Kidney (tissue), 22 donors: ENCODE measurements at places on chromosomes 7 and 10.

DNA sequence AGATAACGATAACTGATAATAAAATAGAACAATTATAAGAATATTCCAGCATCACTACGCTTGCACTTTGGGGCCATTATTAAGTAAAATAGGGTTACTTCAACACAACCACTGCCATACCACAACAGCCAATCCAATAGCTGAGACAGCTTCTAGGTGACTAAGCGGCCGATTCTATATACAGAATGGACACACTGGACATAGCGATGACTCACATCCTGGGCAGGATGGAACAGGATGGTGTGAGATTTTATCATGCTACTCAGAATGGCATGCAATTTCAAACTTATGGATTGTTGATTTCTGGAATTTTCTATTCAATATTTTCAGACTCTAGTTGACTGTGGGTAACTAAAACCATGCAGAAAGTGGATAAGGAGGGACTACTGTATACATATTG, 920.9 kb downstream of the LRMDA start:
- DNase-seq = no peak

- DNase-seq = no peak
Observed at GRCh38 chr7:55400191-55400590, 35.1 kb downstream of the LANCL2 start.

GRCh38 chr10:43628956-43629355, 19.7 kb downstream of the ZNF32 start:
- DNase-seq = no peak

- DNase-seq = peak; percentile 73
Observed at GRCh38 chr10:101285519-101286070, 56.3 kb upstream of the LBX1 start.

GRCh38 chr10:75487755-75488125, 56.3 kb downstream of the LRMDA start:
- no peak for DNase-seq

- no peak for DNase-seq
Observed at GRCh38 chr10:97548828-97549455, 23.6 kb upstream of the ANKRD2 start.

- DNase-seq = no peak
Observed at GRCh38 chr7:91030680-91031380, 233.4 kb upstream of the FZD1 start.

GRCh38 chr10:1188558-1189135, 132.5 kb downstream of the WDR37 start:
- no peak for DNase-seq

- DNase-seq = peak; percentile 36
Observed at GRCh38 chr10:87771871-87772500, 46.0 kb downstream of the ATAD1 start.

DNA sequence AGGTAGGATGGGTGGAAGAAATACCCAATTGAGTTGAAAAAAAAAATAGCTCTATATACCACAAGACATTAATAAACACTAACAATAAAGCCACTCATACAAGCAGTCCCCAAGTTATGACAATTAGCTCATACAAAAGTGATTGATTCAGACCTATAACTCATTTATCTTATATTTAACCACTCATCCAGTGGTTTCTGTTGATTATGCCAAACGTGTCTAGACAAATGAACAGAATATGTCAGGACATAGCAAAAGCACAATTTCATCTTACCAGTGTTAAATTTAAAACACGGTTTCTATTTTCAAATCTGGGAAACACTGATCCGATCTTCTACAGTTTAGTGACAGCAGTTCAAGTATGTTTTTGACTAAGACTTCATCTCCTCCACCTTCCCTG, 17.0 kb downstream of the ABI1 start:
- DNase-seq = no peak

DNA sequence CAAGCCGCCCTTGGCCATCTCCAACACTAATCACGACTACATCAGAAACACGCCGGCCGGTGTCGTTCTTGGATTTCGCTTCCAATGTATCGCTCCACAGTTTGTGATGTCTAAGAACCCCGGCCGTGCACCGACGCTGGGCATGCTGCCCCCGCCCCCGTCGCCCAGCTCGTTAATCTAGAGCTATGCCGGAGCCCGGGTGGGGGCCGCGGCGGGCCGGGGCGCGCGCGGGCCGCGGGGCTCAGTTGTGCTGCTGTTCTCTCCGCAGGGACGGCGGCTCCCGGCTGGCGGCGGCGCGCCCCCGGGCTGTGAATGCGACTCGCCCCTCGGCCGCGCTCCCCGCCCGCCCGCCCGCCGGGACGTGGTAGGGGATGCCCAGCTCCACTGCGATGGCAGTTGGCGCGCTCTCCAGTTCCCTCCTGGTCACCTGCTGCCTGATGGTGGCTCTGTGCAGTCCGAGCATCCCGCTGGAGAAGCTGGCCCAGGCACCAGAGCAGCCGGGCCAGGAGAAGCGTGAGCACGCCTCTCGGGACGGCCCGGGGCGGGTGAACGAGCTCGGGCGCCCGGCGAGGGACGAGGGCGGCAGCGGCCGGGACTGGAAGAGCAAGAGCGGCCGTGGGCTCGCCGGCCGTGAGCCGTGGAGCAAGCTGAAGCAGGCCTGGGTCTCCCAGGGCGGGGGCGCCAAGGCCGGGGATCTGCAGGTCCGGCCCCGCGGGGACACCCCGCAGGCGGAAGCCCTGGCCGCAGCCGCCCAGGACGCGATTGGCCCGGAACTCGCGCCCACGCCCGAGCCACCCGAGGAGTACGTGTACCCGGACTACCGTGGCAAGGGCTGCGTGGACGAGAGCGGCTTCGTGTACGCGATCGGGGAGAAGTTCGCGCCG, 1.9 kb downstream of the VWC2 start:
- DNase-seq = peak; percentile 57

GRCh38 chr10:31928549-31929260, at the start of gene ARHGAP12:
Gene ARHGAP12, minus strand, starts transcription at chr10:31928831. Its CDS starts 19,976 bp downstream, at chr10:31908855.
- DNase-seq = peak; percentile 95

DNA sequence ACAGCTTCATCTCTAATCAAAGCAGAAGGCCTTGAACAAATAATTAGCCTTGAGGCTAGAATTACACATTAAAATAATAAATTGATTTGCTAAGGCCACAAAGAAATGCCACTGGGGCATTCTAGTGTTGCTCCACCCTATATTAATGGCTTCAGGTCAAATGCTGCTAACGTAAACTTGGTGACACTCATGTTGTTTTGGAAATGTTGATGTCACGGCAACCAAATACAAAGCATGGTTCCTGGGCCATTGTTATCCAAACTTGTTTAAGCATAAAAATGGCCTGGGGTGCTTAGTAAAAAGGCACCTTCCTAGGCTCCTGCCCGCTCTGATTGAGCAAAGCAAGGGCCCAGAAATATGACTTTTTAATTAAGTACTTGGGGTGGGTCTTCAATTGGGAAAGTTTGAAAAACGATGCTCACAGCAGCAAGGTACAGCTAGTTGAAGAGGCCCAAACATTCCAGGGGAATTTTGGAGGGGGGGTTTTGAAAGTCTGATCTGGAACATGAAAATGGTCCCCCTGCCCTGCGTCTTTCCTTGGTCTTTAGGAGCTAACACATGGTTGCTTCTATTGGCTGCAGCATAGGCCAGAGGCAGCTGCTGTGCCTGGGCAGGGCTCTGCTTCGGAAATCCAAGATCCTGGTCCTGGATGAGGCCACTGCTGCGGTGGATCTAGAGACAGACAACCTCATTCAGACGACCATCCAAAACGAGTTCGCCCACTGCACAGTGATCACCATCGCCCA, 67.8 kb downstream of the ABCC2 start:
- DNase-seq = peak; percentile 65

DNA sequence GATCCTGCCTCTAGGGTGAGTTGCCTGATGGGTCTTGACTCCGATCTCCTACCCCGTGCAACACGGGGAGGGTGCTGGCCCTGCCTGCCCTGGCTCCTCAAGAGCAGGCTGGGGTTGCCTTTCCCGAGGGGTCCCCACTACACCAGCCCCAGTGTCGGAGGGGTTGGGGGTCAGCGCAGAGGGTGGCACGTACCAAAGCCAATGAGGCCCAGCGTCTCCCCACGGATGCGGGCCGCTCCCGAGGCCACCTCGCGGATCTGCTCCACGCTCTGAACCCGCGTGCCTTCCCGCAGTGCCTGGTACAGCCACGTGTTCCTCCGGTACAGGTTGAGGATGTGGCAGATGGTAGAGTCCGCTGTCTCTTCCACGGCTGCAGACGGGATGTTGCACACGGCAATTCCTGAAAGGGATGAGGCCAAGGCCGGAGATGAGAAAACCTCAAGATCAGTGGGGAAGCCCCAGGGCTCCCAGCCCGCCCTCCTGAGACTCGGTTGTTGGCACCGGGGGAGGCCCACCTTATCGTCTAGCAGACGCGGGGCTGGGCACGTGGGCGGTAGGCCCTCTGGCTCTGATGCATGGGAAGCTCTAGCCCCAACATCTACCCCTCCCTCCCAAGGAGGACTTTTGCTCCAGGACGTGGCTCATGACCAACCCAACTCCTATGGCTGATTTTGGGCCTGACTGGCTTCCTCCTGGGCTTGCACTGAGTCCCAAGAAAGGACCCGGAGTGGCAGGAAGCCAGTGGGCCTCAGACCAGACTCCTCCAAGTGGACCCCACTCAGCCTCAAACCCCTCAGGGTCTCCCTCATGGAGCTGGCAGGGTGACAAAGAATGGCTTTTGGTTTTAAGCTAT, 56.1 kb downstream of the ZRANB1 start:
- DNase-seq = no peak

GRCh38 chr10:97805096-97805884, 33.5 kb upstream of the SFRP5 start:
- DNase-seq = peak; percentile 28

DNA sequence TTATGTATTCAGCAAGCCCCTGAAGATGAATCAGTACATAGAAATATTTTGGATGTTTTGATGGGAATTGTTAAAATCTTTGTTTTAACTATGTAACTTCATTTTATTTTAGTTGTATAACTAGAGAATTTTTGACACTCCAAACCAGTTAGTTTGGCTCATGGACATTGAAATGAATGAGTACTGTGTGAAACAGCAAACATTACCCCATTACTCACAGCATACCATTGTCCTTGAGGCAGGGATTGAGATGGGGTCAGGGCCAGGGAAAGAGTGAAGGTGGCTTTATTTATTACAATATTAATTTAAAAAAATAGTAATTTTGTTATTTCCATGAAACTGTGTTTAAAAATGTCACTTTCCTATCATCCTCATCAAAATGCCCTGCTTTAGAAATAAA, 4.8 kb upstream of the BMPER start:
- no peak for DNase-seq

DNA sequence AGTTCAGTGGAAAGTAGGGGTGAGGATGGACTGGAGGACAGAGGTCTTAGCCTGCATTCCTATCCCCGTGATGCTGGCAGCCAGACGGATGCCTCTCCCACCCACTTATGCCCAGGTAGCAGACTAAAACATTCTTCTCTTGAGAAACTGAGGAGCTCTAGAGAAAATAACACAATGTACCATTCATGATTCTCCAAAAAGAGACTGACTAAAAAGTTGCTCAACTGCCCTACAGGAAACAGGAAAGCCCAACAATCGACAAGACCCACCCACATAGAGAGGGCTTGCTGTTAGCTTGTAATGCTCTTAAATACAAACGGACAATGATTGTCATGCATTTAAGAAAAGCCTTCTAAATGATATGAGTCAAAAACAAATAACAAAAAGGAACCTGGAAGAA, 33.2 kb upstream of the PDE1C start:
- no peak for DNase-seq
